ENCODE measurements at places on chromosomes 6 and 20.

GRCh38 chr6:75526502-75527127 is 33.0 kb upstream of the FILIP1 start:
- DNase-seq, result peak; percentile 70

DNA sequence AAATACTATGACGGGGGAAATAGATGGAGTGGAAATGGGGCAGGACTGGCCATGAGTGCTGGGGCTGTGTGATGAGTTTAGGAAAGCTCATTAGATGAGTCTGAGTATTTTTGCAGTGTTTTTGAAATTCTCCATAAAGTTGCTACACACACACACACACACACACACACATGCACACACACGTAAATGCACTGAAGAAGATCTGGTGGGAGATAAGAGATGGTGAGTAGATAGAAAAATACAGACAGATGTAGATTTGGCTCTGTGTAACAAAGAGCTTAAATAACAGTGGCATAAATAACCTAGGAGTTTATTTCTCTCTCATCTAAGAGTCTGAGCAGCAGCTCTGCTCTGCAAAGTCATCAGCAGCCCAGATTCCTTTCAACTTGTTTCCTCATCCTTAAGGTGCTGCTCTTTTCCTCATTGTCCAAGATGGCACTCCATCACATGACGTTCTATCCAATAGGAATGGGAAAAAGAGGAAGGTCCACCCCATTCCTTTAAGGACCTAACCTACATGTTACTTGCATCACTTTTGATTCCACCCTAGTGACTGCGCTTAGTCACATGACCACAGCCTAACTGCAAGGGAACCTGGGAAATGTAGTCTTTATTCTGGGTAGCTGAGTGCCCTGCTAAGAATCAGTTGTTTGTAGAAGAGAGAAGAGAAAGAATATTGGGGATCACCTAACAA is 76.4 kb downstream of the EYA2 start:
- DNase-seq, result no peak

DNA sequence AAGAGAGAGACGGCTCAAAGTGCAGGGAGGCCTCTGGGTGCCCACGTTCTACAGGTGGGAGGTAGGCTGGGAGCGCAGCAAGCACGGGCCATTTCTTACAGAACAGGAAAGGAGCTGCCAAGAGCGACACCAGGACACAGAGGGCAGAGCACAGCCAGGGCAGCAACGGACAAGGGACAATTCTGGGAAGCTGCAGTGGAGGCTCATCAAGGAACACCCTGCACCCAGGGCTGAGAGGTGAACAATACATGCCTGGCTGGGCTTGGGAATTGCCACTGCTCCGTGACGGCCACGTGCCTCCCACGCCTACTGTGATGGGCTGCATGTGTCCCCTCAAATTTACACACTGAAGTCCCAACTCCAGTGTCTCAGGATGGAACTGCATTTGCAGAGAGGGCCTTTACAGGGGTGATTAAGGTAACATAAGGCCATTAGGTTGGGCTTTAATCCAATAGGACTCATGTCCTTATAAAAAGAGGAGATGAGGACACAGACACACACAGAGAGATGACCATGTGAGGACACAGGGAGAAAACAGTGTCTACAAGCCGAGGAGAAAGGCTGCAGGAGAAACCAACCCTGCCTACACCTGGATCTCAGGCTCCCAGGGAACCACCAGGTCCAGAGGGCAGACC is 13.6 kb downstream of the SERPINB6 start:
- peak; percentile 17 for DNase-seq

- peak; percentile 91 for DNase-seq
These were observed at the start of gene NRM for GRCh38 chr6:30690403-30691207. Gene NRM (minus strand): TSS chr6:30690984. CDS start chr6:30690974, 10 bp downstream.

GRCh38 chr6:159680104-159680503 is 12.9 kb downstream of the SOD2 start:
- no peak for DNase-seq
